Gastrocnemius medialis (tissue), 4 donors: ENCODE measurements at places on chromosomes 13 and 19.

GRCh38 chr13:51726446-51727193 lies 77.3 kb downstream of the DHRS12 start:
- peaks cover 9% of the 10 kb centered on the region for H3K4me1 ChIP-seq
- no peak overlapping the region for H3K27ac ChIP-seq
- no peaks in the 10 kb centered on the region for H3K27me3 ChIP-seq
- no peaks in the 10 kb centered on the region for H3K36me3 ChIP-seq

DNA sequence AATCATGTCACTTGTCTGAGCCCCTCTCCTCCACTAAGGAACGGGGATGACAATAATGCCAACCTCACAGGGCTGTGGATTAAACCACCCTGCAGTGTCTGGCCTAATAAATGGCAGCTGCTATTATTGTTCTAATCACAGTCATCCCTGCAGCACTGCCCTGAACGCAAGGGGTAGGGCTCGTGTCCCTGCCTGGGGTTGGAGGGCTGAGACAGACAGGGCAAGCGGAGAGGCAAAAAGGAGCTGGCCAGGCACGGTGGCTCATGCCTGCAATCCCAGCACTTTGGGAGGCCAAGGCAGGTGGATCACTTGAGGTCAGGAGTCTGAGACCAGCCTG lies 10.2 kb upstream of the KPTN start:
- H3K4me3 ChIP-seq, result no peak overlapping the region
- no peaks in the 10 kb centered on the region for H3K36me3 ChIP-seq
- DNase-seq, result no peak
- H3K4me1 ChIP-seq, result peaks cover 10% of the 10 kb centered on the region

DNA sequence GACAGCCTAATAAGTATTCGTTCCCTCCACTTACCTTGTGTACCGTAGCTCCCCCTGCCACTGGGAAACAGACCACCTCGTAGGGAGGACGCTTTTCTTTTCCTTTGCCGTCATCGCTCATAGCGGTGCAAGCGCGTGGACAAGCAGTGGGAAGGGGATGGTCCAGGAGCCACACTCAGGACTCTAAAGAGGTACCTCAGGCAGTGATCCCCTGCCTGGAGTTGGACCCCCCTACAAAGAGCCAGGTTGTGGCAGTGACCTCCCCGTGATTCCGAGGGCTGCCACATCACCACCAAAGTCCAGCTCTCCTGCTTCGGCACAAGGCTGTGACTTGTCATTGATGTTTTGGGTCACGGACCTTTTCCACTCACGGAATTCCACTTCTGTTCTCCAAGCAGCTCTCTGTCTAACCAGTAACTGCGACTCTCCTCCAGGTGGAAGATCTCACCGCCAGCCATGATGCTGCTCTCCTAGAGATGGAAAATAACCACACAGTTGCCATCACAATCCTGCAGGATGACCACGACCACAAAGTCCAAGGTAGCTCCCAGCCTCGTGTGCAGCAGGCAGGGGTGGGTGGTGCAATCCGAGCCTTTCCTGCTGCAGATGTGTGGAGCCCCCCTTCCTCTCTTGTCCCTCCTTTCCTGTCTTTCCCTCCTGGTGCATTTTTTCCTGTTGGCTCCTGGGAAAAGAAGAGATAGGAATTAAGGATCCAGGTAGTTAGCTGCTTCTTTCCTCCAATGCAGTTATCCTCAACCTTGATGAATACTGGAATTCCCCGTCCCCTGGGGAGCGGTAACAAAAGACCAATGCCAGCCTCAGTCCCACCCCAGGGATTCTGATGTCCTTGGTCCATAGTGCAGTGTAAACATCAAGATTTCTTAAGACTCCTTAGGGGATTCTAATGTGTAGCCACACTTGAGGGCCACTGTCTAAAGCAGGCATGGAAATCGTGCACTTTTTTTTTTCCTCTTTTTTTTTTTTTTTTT lies 107.7 kb downstream of the SLC7A1 start:
- no peak for DNase-seq
- no peaks in the 10 kb centered on the region for H3K36me3 ChIP-seq
- no peaks in the 10 kb centered on the region for H3K4me1 ChIP-seq
- no peak overlapping the region for H3K4me3 ChIP-seq
- H3K27ac ChIP-seq, result no peak overlapping the region
- no peaks in the 10 kb centered on the region for H3K27me3 ChIP-seq

- no peaks in the 10 kb centered on the region for H3K27me3 ChIP-seq
- H3K4me1 ChIP-seq, result no peaks in the 10 kb centered on the region
- H3K27ac ChIP-seq, result no peak overlapping the region
- DNase-seq, result no peak
These were observed 232.9 kb upstream of the STARD13 start for GRCh38 chr13:33518452-33518851.

GRCh38 chr13:111630406-111630805 lies 310.0 kb downstream of the TEX29 start:
- H3K4me1 ChIP-seq, result no peaks in the 10 kb centered on the region
- DNase-seq, result no peak
- no peaks in the 10 kb centered on the region for H3K36me3 ChIP-seq
- H3K27ac ChIP-seq, result no peak overlapping the region

GRCh38 chr13:24267801-24268200 lies 41.6 kb upstream of the C1QTNF9 start:
- H3K4me3 ChIP-seq, result no peak overlapping the region
- peaks cover 22% of the 10 kb centered on the region for H3K4me1 ChIP-seq
- peak overlapping the region; percentile 30 for H3K27ac ChIP-seq
- H3K27me3 ChIP-seq, result no peaks in the 10 kb centered on the region
- no peak for DNase-seq
- no peaks in the 10 kb centered on the region for H3K36me3 ChIP-seq

DNA sequence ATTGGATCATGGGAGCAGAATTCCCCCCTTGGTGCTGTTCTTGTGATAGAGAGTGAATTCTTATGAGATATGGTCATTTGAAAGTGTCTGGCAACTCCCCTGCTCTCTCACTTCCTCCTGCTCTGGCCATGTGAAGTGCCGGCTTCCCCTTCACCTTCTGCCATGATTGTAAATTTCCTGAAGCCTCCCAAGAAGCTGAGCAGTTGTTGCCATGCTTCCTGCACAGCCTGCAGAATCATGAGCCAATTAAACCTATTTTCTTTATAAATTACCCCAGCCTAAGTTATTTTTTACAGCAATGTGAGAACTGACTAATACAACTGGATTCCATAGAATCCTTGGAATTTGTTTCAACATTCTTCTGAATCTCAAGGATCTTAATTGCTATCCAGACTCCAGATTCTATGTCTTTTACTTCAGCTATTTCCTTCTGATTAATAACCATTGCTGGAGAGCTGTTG lies 328.1 kb downstream of the SLITRK5 start:
- DNase-seq, result no peak
- H3K4me1 ChIP-seq, result no peaks in the 10 kb centered on the region
- no peaks in the 10 kb centered on the region for H3K27me3 ChIP-seq
- no peak overlapping the region for H3K4me3 ChIP-seq
- H3K36me3 ChIP-seq, result no peaks in the 10 kb centered on the region

DNA sequence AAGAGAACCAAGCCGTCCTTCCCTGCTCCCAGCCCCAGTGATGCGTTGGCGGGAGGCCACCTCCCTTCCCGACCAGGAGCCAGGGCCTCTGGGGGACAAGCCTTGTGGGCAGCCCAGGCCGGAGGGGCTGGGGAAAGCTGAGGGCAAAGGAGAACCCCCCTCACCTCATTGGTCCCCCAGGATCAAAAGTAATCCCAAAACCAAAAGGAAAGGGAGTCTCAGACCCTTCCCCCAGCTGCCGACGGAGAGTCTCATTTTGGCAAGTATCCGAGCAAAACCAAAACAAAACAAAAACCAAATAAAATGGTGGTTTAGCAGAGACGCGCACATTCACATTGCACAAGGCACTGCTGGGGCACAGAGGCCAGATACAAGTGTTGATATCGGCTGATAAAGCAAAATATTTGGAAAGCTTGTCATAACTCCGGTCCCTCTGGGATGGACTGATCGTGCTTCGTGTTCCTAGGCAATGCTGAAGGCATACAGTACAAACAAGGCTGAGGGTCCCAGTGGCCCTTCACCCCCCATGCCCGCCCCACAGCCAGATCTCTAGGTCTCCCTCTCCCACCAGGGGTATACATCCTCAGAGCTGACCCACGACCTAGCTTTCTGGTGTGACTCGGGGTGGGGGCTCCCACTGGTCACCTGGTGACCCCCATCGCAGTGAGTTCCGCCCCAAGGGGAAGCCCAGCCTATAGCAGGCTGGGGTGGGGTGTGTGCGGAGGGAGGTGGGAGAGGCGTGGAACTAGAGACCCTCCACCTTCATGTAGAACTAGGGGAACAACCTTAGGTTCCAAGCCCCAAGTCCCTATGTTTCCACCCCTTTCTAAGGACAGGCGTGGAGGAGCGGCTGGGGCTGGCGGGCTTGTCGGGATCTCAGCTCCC lies 2.1 kb downstream of the CEBPA start:
- peak; percentile 14 for DNase-seq
- peak overlapping the region; percentile 80 for H3K4me3 ChIP-seq
- no peak overlapping the region for H3K27ac ChIP-seq
- H3K4me1 ChIP-seq, result peaks cover 25% of the 10 kb centered on the region
- H3K36me3 ChIP-seq, result no peaks in the 10 kb centered on the region

DNA sequence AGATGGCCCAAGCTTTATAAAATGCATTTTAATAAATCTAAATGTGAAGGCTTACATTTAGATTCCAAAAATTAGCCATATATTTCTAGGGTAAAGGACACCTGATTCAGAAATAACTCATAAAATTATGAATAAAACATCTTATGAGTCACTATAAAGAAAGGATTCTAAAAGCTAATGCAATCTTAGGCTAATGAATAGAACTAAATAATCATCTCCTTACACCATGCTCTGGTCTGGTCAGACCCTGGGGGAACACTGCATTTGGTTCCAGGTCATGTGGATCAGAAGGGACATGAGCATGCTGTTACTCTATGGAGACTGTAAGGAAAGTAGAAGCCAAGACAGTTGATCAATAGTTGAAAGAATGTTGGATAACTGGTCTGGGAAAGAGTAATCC lies 370.4 kb downstream of the NDFIP2 start:
- H3K36me3 ChIP-seq, result no peaks in the 10 kb centered on the region
- H3K27me3 ChIP-seq, result no peaks in the 10 kb centered on the region
- no peak for DNase-seq
- H3K27ac ChIP-seq, result no peak overlapping the region
- no peak overlapping the region for H3K4me3 ChIP-seq

DNA sequence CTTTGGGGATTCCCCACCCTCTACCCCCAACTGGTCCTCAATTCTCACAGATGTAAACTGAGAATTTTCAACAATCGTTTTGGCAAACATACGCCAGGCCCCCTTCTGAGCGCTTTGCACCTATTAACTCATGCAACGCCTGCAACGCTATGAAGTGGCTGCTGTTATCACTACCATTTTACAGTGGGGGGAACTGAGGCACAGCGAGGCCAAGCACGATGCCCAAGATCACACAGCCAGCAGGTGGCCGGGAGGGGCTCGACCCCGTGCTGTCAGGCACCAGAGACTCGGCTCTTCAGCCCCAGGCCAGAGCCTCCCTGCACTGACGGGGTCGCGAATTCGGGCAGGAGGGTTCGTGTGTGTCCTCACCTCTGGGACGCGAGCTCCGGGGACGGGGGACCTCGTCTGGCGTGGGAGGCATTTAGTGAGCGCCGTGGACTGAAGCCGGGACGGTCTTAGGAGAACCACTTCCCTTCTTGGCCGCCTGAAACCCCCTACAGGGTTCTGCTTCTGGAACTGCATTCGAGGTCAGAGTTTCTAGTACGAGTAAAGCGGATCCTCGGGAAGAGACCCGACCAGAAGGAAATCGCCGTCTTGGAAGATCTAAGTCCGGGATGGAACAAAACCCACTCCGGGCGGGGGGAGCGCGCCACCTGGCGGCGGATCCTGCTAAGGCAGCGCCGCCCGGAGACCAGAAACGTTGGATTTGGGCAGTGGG lies 21.0 kb downstream of the ZNF114 start:
- DNase-seq, result peak; percentile 38
- no peak overlapping the region for H3K27ac ChIP-seq
- H3K4me3 ChIP-seq, result peak overlapping the region; percentile 48
- H3K4me1 ChIP-seq, result peaks cover 3% of the 10 kb centered on the region

DNA sequence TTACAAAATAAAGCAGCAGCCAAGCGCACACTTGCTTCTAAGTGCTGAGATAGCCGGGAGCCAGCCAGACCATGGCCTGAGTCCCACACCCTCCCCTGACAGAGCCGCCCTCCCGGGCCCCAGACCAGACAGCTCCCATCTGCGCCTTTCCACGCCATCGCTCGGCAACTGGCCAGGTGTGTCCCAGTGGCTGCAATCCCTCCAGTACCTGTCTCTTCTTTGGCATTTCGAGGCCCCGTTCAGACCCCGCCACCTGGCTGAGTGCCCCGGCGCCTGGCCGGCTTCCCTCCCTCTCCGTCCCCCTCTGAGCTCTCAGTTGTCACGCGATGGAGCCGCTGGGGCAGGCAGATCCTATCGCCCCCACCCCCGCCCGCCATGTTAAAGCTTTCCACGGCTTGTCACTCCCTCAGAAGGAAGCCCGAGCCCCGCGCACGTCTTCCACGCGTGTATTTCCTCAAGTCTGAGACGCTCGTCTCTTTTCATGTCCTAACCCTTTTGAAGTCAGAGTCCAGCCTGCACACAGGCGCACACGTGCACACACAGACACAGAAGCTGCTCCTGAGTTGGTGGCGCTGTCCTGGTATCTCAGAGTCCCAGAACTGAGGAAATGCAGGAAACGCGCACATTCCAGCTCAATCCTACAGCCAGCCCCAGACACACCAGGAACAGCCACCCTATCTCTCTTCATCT lies 7.9 kb downstream of the MLLT1 start:
- H3K4me1 ChIP-seq, result peaks cover 60% of the 10 kb centered on the region
- H3K27ac ChIP-seq, result peak overlapping the region; percentile 91
- H3K27me3 ChIP-seq, result no peaks in the 10 kb centered on the region
- peaks cover 8% of the 10 kb centered on the region for H3K36me3 ChIP-seq
- H3K4me3 ChIP-seq, result peak overlapping the region; percentile 36
- DNase-seq, result peak; percentile 87
